ENCODE measurements at places on chromosomes 12 and 14.
A peak's percentile ranks its signal among the peaks of the same experiment; 100 is the strongest.

- DNase-seq = peak; percentile 12
Observed at GRCh38 chr14:106210650-106211049, 684.3 kb downstream of the TMEM121 start.

DNA sequence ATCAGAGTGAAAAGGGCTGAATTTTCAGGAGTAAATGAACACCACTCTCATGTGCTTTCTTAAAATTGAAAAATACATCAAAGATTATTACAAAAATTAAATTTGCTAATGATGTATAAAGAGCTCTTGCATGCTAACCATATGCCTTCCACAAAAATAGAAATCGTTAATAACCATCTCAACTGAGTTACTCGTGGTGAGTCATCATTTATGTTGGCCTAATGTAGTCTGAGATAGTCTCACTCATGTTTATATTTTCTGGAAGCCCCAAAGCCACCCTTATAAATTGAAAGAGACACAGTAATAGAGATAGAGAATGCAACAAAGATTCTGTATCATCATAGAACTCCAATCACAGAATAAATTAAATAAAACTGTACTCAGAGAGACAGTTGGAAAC lies 131.2 kb downstream of the KCNH5 start:
- DNase-seq = no peak

DNA sequence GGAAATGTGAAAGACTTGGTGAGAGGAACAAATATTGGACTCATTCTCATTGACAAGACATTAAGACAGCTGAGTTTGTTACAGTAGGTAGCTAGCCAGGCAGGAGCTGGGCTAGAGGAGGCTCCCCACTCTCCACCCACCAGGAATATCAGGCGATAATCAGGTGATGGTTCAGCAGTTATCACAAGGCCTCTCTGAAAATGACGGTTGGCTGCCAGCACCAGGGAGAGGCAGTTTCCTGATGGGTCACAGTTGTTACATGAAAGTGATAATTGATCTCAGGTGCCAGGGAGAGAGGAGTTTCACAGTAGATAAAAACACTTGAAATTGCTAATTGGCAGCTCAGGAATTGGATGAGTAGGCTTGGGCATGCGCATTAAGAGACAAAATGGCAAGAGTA lies 116.5 kb downstream of the TMTC2 start:
- DNase-seq = no peak

DNA sequence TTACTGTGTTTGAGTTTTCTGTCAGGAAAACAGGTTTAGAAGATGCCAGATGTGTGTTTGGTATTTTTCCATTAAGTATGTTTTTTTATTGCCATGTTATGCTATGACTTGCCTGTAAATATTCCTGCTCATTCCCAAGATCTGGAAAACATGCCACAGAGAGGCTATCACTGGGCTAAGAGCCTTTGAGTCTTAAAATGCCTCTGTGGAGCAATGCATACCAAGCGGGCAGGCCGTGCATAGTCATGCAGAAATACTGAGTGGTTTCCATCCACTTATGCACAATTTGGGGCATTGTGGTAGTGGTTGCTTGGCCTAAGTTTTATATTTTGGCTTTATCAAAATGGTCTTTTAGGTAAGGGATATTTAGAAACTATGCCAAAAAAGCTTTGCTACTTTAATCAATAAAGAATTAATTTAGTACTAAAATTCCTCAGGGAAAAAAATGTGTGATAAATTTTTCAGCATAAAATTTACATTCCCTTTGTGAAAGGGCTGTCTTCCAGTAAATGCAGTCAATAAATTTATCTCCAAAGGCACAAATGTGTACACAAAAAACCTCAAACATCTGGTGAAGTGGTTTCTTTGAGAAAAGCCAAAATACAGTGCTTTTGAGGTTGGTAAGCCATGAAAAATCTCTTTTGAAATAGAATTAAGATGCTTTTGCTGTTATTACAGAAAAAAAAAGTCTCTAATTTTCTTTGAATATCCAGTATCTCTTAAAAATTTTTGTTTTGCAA lies 341.3 kb upstream of the FBXO33 start:
- DNase-seq = no peak

GRCh38 chr14:53391631-53392285 lies 238.6 kb upstream of the DDHD1 start:
- DNase-seq = no peak

GRCh38 chr12:41515953-41516352 lies 327.8 kb downstream of the PDZRN4 start:
- DNase-seq = no peak

DNA sequence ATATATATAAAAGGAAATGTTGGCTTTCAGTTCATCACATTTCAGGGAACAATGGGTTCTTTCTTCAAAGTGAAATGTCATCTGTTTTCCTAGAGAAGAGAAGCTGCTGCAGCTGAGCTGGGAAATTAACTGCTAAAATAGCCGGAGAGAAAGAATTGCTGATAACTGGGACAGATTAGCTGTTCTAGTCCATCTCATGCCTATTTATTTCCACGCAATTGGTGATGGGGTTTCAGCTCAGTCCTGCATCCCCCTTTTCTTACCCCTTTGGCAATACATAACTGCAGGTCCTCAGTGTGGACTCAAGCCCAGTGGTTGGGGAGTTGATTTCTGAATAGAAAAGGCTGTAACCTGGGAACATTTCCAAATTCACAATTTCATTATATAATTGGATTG lies 436.9 kb upstream of the TMEM132C start:
- DNase-seq = no peak

- no peak for DNase-seq
Observed at GRCh38 chr12:2378835-2379330, 326.1 kb downstream of the CACNA1C start.

DNA sequence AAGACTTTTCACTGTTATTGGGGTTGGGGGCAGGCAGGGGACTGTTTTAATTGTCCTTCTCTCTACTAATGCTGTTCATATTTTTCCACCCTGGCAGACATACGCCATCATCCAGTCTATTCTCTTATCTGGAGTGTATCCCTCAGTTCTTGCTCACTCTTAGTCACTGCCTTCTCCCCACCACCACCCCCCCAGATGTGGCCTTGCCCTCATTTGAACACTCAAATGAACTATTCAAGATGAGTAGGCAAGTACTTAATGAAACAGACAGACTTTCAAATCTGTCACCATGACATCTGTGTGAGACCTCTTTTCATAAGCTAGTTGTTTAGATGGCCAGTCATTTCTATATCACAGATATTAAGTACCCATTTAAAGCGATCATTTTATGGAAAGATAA lies 10.1 kb downstream of the NUDT4 start:
- peak; percentile 53 for DNase-seq

DNA sequence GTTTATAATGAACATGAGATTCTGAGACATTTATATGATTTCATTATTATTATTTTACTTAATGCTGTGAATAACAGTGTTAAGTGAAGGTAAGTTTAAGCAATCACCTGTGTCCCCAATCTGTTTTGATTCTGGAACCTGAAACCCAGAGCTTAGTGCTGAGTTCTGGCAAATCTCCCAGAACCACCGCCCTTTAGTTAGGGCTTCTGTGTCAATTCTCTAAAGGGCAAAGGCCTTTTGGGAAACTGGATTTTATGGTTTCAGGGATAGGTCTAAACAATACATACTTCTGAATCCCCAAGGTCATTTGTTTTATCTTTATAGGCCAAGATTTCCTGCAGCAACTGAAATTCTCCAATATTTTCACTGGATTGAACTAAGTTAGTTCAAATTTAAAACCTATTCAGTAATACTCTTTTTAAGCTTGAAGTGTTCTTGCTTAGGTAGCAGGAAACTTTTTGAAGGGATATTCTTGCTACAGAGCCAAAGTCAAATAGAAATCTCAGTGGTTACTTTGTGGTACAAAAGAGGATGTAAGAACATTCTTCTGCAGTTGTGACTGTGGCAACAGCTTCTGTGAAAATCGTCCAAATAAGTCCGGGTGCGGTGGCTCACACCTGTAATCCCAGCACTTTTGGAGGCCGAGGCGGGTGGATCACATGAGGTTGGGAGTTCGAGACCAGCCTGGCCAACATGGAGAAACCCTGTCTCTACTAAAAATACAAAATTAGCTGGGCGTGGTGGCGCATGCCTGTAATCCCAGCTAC lies 10.0 kb upstream of the PKP2 start:
- DNase-seq = no peak

DNA sequence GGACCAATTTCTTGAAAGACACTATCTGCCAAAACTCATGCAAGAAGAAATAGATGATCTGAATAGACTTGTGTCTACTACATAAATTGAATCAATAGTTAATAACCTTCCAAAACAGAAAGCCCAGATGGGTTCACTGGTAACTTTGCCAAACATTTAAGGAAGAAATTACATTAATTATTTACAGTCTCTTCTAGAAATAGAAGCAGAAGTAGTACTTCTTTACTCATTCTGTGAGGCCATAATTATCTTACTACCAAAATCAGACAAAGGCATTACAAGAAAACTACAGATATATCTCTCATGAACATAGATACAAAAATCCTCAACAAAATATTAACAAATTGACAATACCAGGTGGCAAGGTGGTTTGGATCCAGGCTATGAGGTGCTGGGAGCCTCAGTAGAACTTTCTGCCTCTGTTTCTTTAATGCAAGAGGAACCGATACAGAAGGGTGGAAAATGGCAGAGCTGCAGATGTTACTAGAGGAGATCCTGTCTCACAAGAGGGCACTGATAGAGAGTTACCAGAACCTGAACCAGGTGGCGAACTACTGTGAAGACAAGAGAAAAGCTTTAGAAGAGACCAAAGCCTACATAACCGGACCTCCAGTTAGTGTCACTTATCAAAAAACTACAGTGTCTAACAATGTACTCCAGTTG lies 33.7 kb upstream of the KTN1 start:
- DNase-seq = no peak

- no peak for DNase-seq
Observed at GRCh38 chr12:15368812-15369211, 46.5 kb downstream of the PTPRO start.

- DNase-seq = no peak
Observed at GRCh38 chr12:124030510-124030909, 57.5 kb downstream of the ZNF664 start.

GRCh38 chr12:85385406-85385805 lies 105.4 kb downstream of the ALX1 start:
- DNase-seq = no peak

DNA sequence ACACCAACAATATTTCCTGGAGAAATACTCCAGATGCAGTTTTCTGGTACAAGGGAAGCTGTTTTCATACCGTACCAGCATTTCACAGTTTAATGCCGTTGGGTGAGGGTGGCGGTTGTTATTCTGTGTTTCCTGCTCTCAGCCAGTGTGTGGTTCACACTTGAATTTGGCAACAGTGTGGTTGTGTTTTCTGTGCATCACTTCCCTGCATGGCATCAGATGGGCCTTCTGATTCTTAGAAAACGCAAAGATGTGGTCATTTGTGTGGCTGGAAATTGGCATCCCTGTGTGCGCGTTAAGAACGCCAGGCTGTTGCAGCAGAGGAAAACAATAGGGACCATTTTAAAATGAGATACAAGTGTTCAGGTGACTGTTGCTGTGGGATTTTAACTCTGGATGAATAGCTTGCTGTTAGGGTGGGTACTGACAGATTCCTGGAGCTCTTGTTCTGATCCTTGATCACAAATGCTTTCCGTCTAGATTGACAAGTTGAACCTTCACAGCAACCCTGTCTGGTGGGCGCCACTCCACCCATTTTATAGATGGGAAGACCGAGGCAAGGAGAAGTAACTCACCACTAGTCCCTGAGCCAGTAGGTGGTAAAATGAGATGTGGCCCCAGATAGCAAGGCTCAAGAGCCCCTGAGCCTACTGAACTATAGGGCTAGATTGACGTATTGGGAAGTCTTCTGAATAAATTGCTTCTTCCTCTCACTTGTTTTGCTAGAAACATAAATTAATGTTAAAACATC lies 231.2 kb downstream of the CHST11 start:
- peak; percentile 37 for DNase-seq

GRCh38 chr12:115478505-115478904 lies 794.5 kb upstream of the TBX3 start:
- no peak for DNase-seq

- no peak for DNase-seq
Observed at GRCh38 chr12:20950248-20950647, 139.7 kb downstream of the SLCO1B3 start.

DNA sequence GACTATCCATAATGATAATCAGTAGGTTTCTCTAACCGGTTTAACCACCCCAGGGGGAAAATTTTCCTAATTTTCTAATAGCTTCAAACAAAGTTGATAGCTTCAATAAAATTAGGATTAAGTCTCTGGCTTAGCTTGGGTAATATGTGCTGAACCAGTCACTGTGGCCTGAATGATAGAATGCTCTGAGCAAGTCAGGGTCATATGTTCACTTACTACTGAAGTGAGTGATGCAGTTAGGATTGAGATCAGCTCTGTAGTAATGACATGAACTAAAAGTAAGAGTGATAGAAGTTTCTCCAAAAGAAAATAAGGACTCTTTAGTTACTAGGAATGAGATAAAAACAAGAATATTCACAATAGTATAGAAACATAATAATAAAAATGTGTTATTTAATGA lies 32.6 kb downstream of the ETNK1 start:
- DNase-seq = no peak

GRCh38 chr14:104450811-104451401 lies 128.7 kb upstream of the C14orf180 start:
- DNase-seq = no peak

DNA sequence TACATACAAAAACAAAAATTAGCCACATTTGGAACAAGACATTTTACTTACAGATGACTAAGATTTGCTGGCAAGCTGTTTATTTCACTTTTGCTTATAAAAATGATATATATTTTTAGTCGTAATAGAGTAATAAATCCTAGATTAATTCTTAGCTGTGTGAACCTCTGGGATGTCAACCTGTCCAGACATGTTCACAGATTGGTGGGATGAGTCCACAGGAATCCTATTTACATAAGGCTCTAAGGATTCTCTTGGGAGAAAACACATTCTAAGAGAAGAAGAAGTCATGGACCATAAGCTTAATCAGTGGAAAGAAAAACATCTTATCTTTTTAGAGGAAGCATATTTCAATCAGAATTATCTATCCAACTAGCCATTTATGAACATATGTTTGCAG lies 797.4 kb downstream of the C12orf50 start:
- DNase-seq = no peak

- no peak for DNase-seq
Observed at GRCh38 chr14:34372786-34373185, 89.3 kb downstream of the SPTSSA start.

GRCh38 chr14:68412505-68413465 lies 380.1 kb downstream of the ZFP36L1 start:
- DNase-seq = no peak

- DNase-seq = no peak
Observed at GRCh38 chr12:91555436-91556415, 373.1 kb upstream of the DCN start.
